ENCODE measurements at places on chromosomes 11 and 22.

- no peaks in the 10 kb centered on the region for H3K4me1 ChIP-seq
- DNase-seq: no peak
- peaks cover 2% of the 10 kb centered on the region for H3K27me3 ChIP-seq
- no peak overlapping the region for H3K4me3 ChIP-seq
- no peak overlapping the region for H3K27ac ChIP-seq
- no peaks in the 10 kb centered on the region for H3K36me3 ChIP-seq
These were observed 92.9 kb upstream of the ISX start for GRCh38 chr22:34973016-34973415.

- no peak overlapping the region for H3K4me3 ChIP-seq
- no peaks in the 10 kb centered on the region for H3K36me3 ChIP-seq
- no peak overlapping the region for H3K27ac ChIP-seq
- no peak for DNase-seq
These were observed 24.8 kb downstream of the ARVCF start for GRCh38 chr22:19991645-19992451.

GRCh38 chr22:26066534-26066933, 102.7 kb upstream of the SEZ6L start:
- DNase-seq: no peak
- no peak overlapping the region for H3K27ac ChIP-seq
- no peak overlapping the region for H3K4me3 ChIP-seq
- H3K4me1 ChIP-seq: no peaks in the 10 kb centered on the region
- no peaks in the 10 kb centered on the region for H3K36me3 ChIP-seq

DNA sequence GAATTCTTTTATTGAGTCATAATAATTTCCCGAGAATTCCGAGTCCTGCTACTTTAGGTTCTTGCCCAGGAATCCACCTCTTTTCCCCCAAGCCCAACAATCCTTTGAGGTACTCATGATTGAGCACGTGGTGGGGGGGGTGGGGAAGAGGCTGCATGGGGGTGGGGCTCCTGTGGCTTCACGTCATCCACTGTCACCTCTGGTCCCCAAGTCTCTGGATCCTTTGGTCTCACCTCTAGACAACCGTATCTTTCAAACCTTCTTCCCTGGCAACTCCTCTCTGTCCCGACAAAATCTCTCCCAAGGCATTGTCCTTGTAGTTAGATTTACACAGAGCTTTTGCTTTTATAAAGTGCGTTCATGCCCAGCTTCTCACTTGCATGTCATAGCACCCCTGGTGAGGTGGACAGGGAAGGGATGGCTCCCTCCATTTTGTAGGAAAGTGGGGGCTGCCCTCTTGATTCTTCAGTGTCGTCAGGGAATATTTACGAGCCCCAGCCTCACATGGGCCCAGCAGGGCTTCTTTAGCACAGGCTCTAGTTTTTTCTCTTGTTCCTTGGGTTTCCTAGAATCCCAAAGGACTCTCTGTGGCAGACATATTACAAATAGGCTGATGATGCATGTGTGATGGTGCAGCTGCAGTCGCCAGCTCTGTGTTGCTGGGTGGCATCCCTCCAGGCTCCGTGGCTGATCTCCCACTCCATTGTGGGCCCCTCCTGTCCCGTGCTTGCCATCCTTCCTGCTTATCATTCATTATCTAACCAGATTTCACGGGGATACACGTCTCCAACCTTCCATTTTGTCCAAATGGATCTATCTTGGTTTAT, 8.4 kb downstream of the UCP3 start:
- H3K27me3 ChIP-seq: no peaks in the 10 kb centered on the region
- H3K36me3 ChIP-seq: peaks cover 5% of the 10 kb centered on the region
- H3K27ac ChIP-seq: no peak overlapping the region
- peak; percentile 10 for DNase-seq

DNA sequence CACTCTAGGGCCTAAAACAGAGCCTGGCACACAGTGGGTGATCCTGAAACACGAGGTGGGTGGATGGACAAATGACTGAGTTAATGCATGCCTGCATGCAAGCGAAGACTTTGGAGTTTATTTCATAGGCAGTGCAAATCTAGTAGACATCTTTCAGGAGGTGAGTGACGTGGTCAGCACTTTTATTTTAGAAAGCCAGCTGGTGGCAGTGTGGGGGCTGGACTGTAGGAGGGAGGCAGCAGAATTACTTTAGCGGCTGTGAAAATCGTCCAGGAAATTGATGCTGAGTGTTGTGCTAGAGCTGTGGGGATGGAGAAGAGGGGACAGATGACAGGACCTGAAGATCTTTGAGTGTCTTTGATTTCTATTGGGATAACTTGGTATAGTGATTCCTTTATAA, 47.1 kb downstream of the BMAL1 start:
- H3K36me3 ChIP-seq: peaks cover 45% of the 10 kb centered on the region
- peaks cover 18% of the 10 kb centered on the region for H3K4me1 ChIP-seq
- H3K27me3 ChIP-seq: no peaks in the 10 kb centered on the region
- DNase-seq: no peak

DNA sequence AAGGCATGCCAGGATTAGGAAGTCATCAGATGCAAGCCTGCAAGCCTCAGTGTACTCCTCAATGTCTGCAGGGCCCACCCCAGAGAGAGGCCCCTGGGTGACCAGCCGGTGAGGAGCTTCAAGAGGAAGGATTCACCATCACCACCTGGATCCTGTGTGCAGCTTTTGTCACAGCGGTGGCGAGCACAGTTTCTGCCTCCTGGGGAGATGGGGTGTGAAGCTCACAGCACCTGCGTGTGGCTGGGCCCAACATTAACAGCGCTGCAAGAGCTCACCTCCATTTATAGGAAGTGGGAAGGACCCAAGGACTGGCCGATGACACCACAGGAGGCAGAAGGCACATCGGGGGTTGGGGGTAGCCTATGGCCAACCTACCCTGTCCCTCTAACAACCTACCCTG, 235.3 kb downstream of the CTTN start:
- H3K4me3 ChIP-seq: no peak overlapping the region
- H3K27me3 ChIP-seq: no peaks in the 10 kb centered on the region
- no peaks in the 10 kb centered on the region for H3K36me3 ChIP-seq
- no peaks in the 10 kb centered on the region for H3K4me1 ChIP-seq
- no peak overlapping the region for H3K27ac ChIP-seq

- no peaks in the 10 kb centered on the region for H3K4me1 ChIP-seq
- H3K4me3 ChIP-seq: no peak overlapping the region
- no peak for DNase-seq
- H3K27ac ChIP-seq: no peak overlapping the region
- H3K27me3 ChIP-seq: no peaks in the 10 kb centered on the region
- H3K36me3 ChIP-seq: no peaks in the 10 kb centered on the region
These were observed 61.3 kb upstream of the WNT11 start for GRCh38 chr11:76267556-76267955.

DNA sequence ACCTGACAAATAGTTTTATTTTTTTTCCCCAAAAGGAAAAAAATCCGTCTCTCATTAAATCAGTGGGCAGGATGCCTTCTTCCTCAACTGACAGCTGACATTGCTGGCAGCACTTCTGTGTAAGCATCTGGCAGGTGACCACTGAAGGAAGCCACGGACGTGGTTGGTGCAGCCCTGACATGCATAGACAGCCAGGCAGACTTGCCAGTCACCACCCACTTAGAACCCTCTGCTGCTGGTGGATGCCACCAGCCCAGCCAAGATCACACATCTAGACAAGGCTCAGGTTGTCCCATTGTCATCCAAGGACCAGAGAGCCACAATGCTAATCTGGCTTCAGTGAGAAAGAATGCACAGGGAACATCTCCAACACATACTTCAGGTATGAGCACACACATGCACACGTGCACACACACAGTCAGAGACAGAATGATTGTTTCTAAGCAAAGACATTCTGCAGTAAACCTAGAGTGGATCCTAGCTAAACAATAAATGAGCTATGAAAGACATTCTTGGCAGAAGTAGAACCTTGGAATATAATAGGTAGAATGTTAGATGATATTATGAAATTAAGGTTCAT, 49.8 kb upstream of the BMAL1 start:
- no peak overlapping the region for H3K4me3 ChIP-seq
- no peaks in the 10 kb centered on the region for H3K27me3 ChIP-seq
- DNase-seq: no peak
- no peaks in the 10 kb centered on the region for H3K36me3 ChIP-seq

DNA sequence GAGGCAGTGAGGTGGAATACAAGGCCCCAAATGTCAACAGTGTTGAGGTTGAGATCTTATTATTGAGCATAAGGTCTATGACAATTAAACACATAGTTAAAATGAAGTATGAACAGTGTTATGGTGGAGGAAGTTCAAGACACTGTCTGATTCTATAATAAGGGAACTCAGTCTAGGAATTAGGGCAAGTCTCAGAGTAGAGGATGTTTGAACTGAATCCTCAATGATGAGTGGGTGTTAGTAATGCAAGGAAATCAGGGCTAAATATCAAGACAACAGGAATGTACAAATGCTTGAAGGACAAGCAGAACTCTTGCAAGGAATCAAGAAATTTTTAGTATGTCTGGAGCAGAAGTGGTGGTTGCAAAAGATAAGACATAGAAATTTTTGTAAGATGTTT, 53.0 kb downstream of the CWC15 start:
- no peaks in the 10 kb centered on the region for H3K36me3 ChIP-seq
- no peak for DNase-seq
- no peaks in the 10 kb centered on the region for H3K27me3 ChIP-seq
- no peak overlapping the region for H3K27ac ChIP-seq

GRCh38 chr22:43136255-43136654, 6.9 kb downstream of the MCAT start:
- H3K36me3 ChIP-seq: peaks cover 60% of the 10 kb centered on the region
- no peak overlapping the region for H3K27ac ChIP-seq
- no peak overlapping the region for H3K4me3 ChIP-seq
- no peaks in the 10 kb centered on the region for H3K4me1 ChIP-seq

GRCh38 chr11:31640611-31641010, 131.0 kb downstream of the ELP4 start:
- H3K4me1 ChIP-seq: no peaks in the 10 kb centered on the region
- H3K36me3 ChIP-seq: peaks cover 3% of the 10 kb centered on the region
- DNase-seq: no peak

DNA sequence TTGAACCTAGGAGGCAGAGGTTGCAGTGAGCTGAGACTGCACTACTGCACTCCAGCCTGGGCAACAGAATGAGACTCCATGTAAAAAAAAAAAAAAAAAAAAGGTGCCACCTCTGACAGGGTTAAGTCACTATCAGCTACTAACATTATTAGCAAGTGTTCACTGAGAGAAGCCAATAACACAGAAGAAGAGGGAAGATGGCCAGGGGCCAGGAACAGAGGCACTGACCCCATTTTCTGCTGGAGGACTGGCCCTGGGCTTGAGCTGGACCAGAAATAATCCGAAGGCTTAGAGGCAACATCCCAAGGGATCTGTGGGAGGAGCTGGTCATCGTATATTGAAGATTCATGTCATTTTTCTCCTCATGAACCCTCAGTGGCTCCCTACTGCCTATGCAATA, 5.0 kb downstream of the SLC5A1 start:
- H3K4me3 ChIP-seq: no peak overlapping the region
- DNase-seq: no peak
- no peaks in the 10 kb centered on the region for H3K36me3 ChIP-seq
- H3K27me3 ChIP-seq: peaks cover 25% of the 10 kb centered on the region

DNA sequence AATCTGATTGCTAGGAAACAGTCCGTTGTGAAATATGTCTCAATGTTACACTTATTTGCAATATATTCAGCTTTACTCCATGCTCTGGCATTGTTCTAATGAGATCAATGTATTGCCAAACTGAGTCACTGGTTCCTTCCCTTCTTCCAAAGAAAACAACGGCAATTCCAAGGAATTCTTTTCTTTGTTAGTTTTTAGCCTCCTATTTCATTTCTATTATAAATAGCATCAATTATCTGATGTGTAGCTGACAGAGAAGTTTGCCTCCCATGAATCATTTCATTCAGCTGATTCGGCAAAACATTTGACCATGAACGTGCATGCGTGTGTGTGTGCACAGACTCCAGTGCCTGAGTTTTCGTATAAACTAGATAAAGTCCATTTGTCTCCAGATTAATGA, 346.8 kb downstream of the ETS1 start:
- H3K36me3 ChIP-seq: no peaks in the 10 kb centered on the region
- no peaks in the 10 kb centered on the region for H3K4me1 ChIP-seq
- H3K27me3 ChIP-seq: no peaks in the 10 kb centered on the region
- no peak overlapping the region for H3K27ac ChIP-seq
- DNase-seq: no peak
- H3K4me3 ChIP-seq: no peak overlapping the region

DNA sequence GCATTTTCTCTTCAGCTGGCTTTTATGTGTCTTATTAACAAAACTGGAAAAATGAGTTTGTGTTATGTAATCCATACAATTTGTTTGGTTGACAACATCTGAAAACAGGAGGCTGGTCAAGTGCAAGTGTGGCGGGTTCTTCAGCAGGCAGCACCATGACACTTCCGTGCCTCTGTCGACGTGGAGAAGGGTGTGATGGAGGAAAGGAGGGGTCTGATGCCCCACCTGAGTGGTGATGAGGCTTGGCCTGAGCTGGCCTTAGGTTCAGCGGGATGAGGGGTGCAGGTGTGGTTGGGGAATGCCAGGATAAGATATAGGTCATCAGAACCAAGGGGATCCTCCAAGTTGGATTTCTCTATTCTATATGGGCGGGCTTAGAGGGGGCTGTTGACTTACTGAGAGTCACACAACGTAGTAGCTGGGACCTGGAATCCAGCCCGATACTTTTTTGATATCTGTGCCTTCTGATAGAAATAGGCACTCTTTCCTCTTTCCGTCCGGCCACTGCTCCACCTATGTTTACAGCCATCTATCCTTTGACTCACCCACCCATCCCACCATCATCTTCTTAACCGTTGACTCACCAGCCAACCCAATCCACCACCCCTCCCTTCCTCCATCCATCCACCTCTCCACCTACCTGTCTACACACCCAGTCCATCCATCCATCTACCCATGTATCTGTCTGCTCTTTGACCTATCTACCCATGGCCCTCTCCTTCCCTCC, 29.0 kb downstream of the SHANK3 start:
- H3K4me3 ChIP-seq: no peak overlapping the region
- H3K27ac ChIP-seq: no peak overlapping the region
- H3K36me3 ChIP-seq: no peaks in the 10 kb centered on the region
- DNase-seq: no peak

- H3K4me3 ChIP-seq: no peak overlapping the region
- no peak overlapping the region for H3K27ac ChIP-seq
- no peak for DNase-seq
- H3K27me3 ChIP-seq: peaks cover 9% of the 10 kb centered on the region
These were observed 219.7 kb downstream of the BARX2 start for GRCh38 chr11:129595038-129595962.

DNA sequence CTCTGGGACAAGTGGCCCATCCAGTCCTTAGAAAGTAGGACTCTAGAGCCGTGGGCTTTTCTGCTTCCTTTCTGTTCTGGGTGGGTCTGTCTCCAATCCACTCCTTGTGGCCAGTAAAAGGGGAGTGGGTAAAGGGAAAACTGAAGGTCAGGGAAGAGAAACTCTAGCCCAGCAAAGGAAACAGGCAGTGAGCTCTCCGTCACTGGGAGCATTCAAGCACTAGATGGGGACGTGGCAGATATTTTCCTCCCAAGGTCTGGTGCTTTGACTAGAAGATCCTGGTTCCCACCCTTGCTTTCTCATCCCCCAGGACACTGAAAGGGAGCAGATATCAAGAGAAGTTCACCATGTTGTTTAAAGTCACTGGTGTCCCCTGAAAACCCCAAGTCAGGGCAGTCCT, 42.2 kb downstream of the MACROD1 start:
- H3K27ac ChIP-seq: no peak overlapping the region
- no peak for DNase-seq
- H3K4me3 ChIP-seq: no peak overlapping the region
- peaks cover 6% of the 10 kb centered on the region for H3K4me1 ChIP-seq
- H3K36me3 ChIP-seq: no peaks in the 10 kb centered on the region
- H3K27me3 ChIP-seq: no peaks in the 10 kb centered on the region

Data from CD4-positive, alpha-beta T cell (primary cell).